Right atrium auricular region (tissue), 2 donors: ENCODE measurements at places on chromosomes 4 and X. TPM values are rescaled to one million over a fixed set of nuclear protein-coding genes. Genes with fewer than 3 reads are reported as not detected.
A peak's percentile ranks its signal among the peaks of the same experiment; 100 is the strongest.

DNA sequence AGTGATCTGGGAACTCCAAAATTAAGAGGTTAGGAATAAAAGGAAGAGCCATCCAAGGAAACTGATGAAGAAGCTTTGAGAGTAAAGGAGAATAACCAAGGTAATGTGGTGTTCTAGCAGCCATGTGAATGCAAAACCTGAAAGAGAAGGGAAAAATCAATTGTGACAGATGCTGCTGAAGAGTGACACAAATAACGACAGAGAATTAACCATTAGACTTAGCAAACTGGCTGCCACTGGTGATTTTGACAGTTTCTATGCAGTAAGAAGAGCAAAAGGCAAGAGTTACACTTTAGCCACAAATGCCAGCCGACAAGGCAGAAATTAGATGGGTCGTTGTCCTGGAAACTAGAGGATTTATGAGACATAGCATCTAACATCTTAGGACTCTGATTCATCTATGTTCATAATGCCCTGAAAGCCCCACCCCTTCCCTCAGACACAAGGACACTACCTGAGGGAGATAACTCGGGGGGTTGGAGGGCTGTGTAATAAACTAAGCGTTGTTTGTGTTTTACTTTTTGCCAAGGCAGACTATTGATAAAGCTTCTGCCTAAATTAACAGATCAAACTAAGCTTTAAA, 13.0 kb upstream of the TMEM144 start:
- H3K27ac ChIP-seq = no peak overlapping the region
- no peak overlapping the region for H3K4me3 ChIP-seq
- DNase-seq = no peak
- peaks cover 7% of the 10 kb centered on the region for H3K4me1 ChIP-seq
- H3K36me3 ChIP-seq = no peaks in the 10 kb centered on the region

Gene ATP8A1
- 12.5 TPM for total RNA-seq

GRCh38 chr4:146524663-146525062, 2.9 kb upstream of the SLC10A7 start:
- H3K4me3 ChIP-seq = no peak overlapping the region
- H3K4me1 ChIP-seq = no peaks in the 10 kb centered on the region
- H3K36me3 ChIP-seq = no peaks in the 10 kb centered on the region

GRCh38 chr4:156654410-156654809, 317.2 kb downstream of the PDGFC start:
- H3K27ac ChIP-seq = no peak overlapping the region
- H3K27me3 ChIP-seq = no peaks in the 10 kb centered on the region
- no peaks in the 10 kb centered on the region for H3K4me1 ChIP-seq
- H3K4me3 ChIP-seq = no peak overlapping the region
- DNase-seq = no peak

GRCh38 chr4:123652476-123652875, 255.9 kb downstream of the SPRY1 start:
- DNase-seq = no peak

- DNase-seq = no peak
- H3K27me3 ChIP-seq = no peaks in the 10 kb centered on the region
- H3K27ac ChIP-seq = no peak overlapping the region
- H3K36me3 ChIP-seq = no peaks in the 10 kb centered on the region
These were observed 151.9 kb upstream of the ANK2 start for GRCh38 chr4:112897543-112897942.

DNA sequence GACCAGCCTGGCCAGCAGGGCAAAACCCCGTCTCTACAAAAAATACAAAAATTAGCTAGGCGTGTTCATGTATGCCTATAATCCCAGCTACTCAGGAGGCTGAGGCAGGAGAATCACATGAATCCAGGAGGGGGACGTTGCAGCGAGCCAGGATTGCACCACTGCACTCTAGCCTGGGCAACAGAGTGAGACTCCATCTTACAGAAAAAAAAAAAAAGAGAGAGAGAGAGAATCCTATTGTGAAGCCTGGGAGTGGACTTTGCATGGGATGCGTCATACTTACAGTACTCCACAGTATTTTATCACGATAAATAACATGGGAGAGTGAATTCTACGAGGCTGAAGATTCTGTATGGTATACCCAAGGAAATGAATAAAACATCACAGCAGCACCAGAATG, 139.6 kb downstream of the AASDH start:
- no peaks in the 10 kb centered on the region for H3K27me3 ChIP-seq
- no peaks in the 10 kb centered on the region for H3K36me3 ChIP-seq
- H3K4me1 ChIP-seq = no peaks in the 10 kb centered on the region

DNA sequence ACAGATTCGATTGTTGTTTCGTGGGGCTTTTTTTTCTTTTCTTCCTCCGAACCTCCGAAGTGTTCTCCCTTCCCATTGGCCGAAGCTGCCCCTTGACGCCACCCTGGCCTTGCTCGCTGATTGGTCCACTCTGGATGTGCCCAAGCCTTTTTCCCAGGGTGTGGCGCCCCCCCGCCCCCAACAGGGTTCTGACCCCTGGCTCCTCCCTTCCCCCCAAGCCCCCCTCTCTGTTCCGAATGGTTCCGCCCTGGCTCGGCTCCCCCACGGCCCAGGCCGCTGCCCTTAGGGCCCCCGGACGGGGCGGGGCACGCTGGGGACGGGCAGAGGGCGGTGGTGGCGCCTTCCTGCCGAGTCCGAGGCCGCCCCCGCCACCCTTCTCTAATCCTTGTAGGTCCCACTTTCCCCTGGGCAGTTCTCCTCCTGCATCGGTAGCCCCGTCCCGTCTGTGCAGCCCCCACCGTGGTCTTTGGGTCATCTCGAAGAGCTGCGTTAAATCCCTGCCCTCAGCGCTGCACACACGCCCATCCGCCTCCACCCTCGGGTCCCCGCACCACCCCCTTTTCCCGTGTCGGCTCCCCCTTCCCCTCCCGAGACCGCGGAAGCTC, 25.5 kb downstream of the UTP14A start:
- no peaks in the 10 kb centered on the region for H3K27me3 ChIP-seq
- H3K27ac ChIP-seq = peak overlapping the region; percentile 92
- peak; percentile 93 for DNase-seq
- no peaks in the 10 kb centered on the region for H3K4me1 ChIP-seq

DNA sequence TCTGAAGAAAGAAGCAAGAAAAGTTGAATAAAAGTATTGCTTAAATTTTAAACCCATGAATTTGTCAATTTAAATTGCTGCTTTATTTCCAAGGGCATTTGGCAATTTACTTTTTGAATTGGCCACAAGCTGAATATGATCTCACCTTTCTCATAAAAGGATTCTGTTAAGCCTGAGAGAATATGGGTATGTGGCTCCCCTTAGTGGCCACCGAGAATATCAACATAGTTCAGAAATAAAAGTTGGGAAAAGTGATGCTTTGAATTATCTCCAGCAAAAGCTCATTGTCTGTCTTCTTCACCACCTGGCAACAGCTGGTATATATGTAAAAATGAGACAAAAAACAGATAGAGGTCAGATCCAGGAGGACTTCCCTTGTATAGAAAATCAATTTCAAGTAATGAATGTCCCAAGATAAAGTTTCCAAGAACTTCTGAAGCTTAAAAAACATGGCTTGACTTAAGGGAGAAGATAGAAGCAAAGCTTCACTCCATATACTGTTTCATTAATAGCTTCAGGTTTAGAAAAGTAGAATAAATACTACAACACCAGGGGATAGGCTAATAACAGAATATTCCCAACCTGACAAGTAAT, 290.7 kb upstream of the FAM241A start:
- H3K4me3 ChIP-seq = no peak overlapping the region
- H3K27me3 ChIP-seq = no peaks in the 10 kb centered on the region
- no peaks in the 10 kb centered on the region for H3K4me1 ChIP-seq
- H3K27ac ChIP-seq = no peak overlapping the region
- no peak for DNase-seq

DNA sequence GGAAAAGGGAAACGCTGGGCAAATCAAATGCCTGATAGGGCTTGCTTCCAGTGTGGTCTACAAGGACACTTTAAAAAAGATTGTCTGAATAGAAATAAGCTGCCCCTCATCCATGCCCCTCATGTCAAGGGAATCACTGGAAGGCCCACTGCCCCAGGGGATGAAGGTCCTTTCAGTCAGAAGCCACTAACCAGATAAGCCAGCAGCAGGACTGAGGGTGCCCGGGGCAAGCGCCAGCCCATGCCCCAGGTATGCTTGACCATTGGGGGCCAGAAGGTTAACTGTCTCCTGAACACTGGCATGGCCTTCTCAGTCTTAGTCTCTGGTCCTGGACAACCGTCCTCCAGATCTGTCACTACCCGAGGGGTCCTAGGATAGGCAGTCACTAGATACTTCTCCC, 17.7 kb downstream of the ACOX3 start:
- DNase-seq = no peak
- no peak overlapping the region for H3K4me3 ChIP-seq
- peak overlapping the region; percentile 31 for H3K27ac ChIP-seq
- no peaks in the 10 kb centered on the region for H3K27me3 ChIP-seq
- no peaks in the 10 kb centered on the region for H3K36me3 ChIP-seq

Gene FAM184B
- not detected for total RNA-seq

DNA sequence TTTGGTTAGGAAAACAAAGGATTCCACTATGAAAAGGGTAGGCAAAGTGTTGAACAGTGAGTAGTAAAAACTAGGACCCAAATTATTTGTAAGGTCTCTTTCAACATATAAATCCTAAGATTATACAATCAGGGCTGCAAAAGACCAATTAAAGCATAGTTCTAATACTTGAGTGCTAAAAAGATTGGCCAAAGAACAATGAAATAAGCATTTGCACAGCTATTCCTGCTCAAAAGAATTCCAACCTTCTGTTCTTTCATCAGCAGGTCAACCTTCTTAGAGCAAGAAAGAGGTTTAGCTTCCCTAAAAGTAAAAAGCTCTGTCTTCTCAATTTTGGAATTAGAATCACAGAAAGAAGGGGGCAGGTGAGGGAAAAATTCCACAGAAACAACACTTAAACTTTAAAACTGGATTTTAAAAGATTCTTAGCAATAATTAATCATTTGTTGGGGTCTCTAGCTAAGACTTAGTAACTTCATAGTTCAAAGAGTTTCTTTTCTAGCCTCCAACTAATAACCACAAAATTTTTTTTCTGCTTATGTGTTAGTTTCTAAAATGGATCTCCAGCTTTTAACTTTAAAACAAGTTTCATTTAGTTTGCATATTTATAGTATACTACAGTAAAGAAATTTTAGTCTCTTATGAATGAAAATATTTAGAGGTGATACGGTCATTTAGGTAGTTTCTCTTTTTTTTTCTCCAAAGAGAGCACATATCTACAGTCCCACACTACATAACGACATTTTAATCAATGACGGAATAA, 16.3 kb downstream of the TSPAN5 start:
- no peak for DNase-seq
- no peaks in the 10 kb centered on the region for H3K36me3 ChIP-seq
- H3K27ac ChIP-seq = no peak overlapping the region
- no peaks in the 10 kb centered on the region for H3K4me1 ChIP-seq

GRCh38 chr4:119585771-119586170, 42.8 kb downstream of the PDE5A start:
- H3K27ac ChIP-seq = no peak overlapping the region
- H3K4me3 ChIP-seq = no peak overlapping the region
- H3K4me1 ChIP-seq = no peaks in the 10 kb centered on the region

GRCh38 chr4:2043396-2044118, 15.6 kb upstream of the NAT8L start:
- no peak for DNase-seq
- no peaks in the 10 kb centered on the region for H3K4me1 ChIP-seq

DNA sequence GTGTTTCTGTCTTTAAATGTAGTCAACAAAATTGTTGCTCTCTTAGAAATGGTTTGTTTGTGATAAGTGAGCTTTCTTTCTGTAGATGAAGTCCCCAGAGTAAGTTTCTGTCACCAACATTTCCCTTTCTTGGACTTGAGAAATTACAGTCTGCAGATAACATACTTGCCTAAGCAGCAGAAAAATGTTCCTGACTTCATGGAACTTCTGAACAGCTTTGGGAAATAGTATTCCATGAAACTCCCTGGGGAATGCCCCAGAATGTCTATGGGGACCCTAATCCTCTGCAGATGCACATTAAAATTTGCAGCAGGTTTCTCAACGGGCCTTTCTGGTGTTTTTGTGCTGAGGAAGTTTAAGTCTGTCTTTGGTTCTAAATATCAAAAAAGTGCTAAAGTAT, 38.6 kb upstream of the NEIL3 start:
- no peaks in the 10 kb centered on the region for H3K4me1 ChIP-seq
- DNase-seq = no peak
- no peaks in the 10 kb centered on the region for H3K36me3 ChIP-seq
- no peaks in the 10 kb centered on the region for H3K27me3 ChIP-seq
